ENCODE measurements at places on chromosomes 6 and 20.

DNA sequence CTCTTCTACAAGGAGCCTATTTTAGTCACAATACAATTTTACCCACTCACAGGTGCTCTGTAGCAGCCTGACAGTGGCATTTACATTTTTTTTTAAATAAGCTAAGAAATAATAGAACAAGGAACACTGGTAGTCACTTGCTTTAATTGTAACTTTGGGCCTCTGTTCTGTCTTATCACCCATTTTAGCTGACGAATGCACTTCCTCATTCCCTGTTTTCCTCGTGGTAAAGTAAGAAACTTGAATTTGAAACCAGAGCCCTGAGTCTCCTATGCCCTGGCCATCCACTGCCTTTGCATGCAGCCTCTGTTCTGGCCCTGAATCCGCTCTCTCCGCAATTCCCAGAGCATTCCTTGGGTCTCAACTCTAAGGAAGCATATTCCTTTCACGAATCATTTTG is 550.6 kb downstream of the PTPRT start:
- no peak for DNase-seq

- DNase-seq = no peak
Observed at GRCh38 chr6:37005061-37005810, at the start of gene FGD2. TSS of gene FGD2 (plus strand) at chr6:37005655. CDS start at chr6:37005818, 163 bp downstream.

DNA sequence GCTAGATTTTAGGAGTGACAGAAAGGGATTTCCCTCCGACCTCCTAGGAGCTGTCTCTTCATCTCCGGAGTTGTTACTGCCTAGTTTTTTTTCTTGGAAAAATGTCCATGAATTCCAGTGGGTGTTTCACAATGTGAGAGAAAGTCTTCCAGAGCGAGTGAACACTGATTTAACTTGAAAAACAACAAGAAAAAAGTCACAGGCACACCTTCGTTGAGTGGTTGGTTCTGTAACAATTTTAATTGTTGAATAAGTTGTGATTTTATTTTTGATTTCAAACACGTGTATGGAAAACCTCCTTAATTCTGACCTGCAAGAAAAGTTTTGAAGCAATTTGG is 2.9 kb downstream of the TFAP2C start:
- no peak for DNase-seq

- no peak for DNase-seq
Observed at GRCh38 chr20:40251284-40251932, 437.6 kb downstream of the MAFB start.

GRCh38 chr20:37309936-37310590 is 20.6 kb downstream of the MANBAL start:
- DNase-seq = no peak

GRCh38 chr6:154786144-154786868 is 53.1 kb downstream of the SCAF8 start:
- no peak for DNase-seq

GRCh38 chr20:47241345-47241781 is 115.1 kb downstream of the ZMYND8 start:
- no peak for DNase-seq

DNA sequence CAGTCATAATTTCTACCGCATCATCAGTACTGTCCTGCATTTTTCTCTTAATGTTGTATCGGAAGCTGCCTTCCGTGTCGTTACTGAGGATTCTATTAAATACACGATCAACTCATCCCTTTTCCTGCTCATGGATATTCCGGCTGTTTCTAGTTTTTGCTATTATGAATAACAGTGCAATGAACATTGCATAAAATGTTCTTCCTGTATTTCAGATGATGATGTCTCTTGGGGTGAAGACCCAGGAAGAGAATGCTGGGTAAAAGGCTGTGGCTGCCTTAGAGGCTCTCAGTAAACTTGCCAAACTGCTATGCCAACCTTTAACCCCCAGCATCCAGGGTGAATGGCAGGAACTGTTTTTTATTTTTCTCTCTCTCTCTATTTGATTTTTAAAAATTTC is 24.1 kb upstream of the EPB41L1 start:
- DNase-seq = no peak

DNA sequence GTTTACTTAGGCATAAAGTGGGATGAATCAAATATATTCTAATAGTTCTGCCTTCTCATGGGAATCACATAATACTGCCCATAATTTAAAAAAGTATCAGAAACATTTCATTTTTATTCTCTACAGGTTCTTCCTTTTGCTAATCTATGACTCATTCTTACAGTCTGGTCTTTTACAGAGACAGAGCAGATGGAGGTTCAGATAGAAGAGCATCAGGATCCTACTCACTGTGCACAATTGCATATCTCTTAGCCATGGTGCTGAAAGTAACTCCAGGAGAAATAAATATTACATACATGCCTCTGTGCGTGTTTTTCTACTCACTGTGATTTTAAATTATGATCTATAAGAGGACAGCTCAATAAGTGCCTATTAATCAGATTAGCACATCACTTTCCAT is 16.3 kb upstream of the OR2B6 start:
- DNase-seq = no peak

GRCh38 chr20:32443386-32443974 is 85.3 kb downstream of the ASXL1 start:
- no peak for DNase-seq

DNA sequence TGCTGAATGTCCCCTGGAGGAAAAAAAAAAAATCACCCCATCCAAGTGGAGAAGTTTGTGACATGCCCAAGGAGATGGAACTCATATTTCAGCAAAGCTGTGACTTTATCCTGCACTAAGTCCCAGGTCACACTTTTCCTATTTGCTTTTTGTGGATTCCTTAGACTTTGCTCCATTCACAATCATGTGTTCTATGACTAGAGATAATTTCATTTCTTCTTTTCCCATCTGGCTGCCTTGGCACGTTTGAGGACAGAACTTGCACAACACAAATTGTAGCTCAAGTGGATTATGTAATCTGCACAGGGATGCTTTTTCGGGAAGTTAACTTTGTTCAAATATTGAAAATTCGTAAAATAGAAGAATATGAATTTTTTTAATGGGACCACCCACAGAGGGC is 100.7 kb upstream of the PTPN1 start:
- DNase-seq = no peak

DNA sequence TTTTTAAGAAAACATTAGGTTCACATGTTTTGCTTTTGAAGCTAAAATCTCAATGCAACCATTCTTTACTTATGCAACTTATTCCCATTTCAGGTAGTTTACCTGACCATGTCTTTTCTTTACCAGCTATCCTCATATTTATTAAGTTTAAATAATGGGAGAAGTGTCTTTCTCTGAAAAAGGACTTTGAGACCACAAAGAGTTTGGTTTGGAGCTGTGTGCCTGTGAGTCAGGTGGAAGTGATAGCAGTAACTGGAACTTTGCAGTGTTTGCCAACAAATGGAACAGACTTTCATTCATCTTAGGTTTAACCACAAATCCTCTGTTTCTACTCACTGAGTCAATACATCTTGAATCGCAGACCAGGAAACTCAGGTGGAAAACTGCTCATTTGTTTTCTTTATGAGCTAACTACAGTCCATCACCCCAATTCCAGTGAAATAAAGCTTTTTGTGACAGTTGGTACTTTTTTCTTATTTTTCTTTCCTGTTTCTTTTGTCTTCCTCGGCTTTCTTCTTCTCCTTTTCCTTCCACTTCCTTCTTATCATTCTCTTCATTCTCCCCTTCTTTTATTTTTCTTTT is 148.3 kb upstream of the RIN2 start:
- DNase-seq = no peak

- DNase-seq = peak; percentile 67
Observed at GRCh38 chr6:142112451-142113061, 20.2 kb upstream of the GJE1 start.

DNA sequence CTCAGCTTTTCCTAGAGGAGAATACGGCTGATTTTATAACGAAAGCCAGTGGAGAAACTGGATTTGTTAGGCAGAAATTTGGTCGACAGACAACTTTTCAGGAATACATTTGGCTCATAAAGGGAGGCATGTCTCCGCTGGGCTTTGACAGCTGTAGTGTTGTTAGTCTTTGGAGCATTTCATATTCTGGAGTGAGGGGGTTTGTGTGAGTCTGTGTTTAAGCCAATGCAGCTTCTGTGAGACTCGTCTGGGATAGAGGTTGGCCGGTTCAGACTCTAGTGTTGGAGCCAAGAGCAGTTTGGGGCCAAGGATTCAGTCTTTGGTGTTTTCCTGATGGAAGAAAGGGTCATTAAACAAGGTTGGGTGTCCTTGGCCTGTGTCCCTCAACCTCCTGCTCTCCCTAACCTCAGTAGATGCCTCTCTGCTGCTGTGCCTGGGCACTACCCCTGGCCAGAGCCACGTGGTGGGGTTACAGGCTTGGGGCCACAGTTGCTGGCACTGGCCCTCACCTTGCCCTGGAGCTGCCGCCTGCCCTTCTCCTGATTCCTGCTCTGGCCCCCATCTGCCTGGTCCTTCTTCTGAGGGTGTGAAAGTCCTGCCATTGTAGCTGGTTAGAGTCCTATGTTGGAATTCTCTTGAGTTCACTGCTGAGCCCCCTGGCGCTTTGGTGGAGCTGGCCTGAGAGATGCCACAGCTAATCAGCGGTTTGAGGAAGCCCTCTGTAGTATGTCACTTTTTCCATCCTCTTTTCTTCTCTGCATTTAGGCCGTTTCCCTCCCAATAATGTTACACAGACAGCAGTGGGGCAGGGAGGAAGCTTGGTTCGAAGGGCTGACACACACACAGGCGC is 6.9 kb downstream of the PTK7 start:
- DNase-seq = no peak

DNA sequence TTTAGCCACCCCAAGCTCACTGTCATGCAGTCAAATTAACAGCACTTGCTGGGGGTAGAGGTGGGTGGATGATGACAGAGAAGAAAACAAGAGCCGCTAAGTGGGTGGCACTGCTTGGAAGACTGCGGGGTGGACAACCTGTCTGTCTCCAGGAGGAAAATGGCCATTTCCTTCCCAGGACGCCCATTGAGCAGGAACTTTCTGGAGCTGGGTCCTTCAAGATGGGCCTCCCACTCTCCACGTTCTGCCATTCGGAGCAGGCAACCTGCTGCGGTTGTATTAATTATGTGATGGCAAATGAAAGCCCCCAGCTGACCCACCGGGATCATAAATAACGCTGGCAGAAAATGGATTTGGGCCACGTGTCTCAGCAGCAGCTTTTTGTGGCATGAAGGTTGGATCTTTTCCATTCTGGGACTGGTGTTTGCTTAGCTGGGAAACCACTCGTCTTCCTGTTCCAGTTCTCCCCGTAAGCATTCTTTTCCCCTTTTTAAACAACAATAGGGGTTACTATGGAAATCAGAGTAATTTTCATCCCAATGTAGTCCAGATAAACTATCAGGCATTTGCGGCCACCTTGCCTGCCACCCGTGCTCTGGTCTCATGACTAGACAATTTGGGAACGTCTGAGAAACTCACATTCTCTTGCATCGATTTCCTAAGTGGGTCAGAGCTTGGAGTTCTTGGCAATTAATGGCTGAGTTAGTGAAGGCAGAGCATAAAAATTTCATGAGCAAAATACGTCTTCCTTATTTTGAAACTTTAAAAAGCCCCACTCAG is 215.5 kb downstream of the ANKRD60 start:
- DNase-seq = no peak

DNA sequence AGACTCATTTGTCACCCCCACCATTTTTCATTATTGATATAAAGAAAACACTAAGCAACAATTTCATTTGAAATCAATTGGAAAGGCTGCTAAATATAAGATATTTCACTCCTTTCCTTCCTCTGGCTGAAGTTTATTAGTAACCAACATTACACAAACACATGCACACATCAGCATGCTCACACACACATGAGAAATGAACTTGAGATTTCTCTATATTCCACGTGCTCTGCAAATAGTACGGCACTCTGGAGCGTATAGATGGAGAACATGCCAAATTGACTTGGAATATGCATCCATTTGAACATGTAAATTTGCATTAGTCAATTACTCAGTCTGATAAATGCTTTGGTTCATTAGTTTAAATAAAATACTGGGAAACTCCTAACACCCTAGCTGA is 37.1 kb upstream of the F13A1 start:
- DNase-seq = no peak

GRCh38 chr20:2162125-2162822 is 60.6 kb downstream of the STK35 start:
- no peak for DNase-seq

GRCh38 chr6:44201200-44201599 is 15.5 kb upstream of the MYMX start:
- DNase-seq = no peak

- no peak for DNase-seq
Observed at GRCh38 chr6:35419417-35419816, 32.7 kb upstream of the FANCE start.

DNA sequence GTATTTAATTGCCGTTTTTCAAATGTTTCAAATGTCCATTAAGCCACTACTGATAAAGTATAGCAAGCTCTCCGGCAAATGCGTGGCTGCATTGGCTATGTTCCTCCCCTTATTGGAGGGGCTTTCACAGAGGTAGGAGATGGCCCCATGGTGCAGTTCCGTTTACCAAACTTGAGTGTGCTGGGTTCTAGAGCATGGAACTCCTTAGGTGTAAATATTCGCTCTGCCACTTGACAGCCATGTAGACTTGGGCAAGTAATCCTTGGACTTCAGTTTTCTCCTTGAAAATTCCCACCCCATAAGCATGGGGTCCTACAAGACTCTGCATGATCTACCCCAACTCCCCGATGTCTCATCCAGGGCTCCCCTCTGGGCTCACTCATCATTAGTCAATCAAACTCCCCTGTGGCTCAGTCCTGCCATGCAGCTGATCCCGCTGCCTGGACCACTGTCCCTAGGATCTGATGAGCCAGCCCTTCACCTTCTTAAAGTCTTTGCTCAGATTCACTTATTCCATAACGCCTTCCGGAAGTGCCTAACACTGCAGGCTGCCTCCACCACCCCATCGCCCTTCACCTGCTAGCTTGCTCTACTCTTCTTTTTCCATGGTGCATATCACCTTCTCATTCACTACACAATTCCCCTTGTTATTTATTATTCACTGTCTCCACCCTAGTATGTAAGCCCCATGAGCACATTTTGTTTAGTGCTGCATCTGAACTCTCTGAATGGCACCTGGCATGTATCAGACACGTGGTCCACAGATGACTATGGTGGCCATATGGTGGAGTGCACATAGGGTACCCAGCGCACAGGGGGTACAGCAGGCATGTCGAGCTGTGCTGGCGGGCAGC is 18.8 kb downstream of the PRR18 start:
- DNase-seq = no peak

DNA sequence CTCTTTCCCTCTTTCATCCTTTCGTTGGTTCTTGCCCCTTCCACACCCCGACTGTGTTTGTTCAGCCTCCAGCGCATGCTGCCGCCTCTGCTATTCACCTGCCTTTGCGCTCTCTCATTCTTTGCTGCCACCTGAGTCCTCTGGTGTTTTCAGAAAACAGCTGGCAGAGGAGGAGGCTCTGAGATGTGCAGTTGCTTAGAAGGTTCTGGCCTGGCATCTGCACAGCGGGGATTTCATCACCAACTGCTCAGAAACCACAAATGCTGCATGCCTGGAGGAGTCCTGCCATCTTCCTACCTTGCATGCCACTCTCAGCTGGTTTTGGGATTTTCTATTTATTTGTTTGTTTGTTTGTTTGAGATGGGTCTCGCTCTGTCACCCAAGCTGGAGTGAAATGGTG is 39.2 kb upstream of the CLDN20 start:
- no peak for DNase-seq

GRCh38 chr20:21430020-21430419 is 32.7 kb upstream of the NKX2-4 start:
- DNase-seq = no peak

GRCh38 chr6:5199702-5200101 is 61.0 kb downstream of the LYRM4 start:
- no peak for DNase-seq
